ENCODE measurements at places on chromosomes 5 and 9.
A peak's percentile ranks its signal among the peaks of the same experiment; 100 is the strongest.

- DNase-seq: no peak
Observed at GRCh38 chr9:132740526-132741309, 70.5 kb downstream of the GTF3C4 start.

- DNase-seq: no peak
Observed at GRCh38 chr9:138042146-138042545, 164.6 kb downstream of the CACNA1B start.

- peak; percentile 86 for DNase-seq
Observed at GRCh38 chr9:70411930-70412831, 2.3 kb downstream of the KLF9 start.

GRCh38 chr5:110702300-110702699, 24.2 kb downstream of the TMEM232 start:
- DNase-seq: no peak

DNA sequence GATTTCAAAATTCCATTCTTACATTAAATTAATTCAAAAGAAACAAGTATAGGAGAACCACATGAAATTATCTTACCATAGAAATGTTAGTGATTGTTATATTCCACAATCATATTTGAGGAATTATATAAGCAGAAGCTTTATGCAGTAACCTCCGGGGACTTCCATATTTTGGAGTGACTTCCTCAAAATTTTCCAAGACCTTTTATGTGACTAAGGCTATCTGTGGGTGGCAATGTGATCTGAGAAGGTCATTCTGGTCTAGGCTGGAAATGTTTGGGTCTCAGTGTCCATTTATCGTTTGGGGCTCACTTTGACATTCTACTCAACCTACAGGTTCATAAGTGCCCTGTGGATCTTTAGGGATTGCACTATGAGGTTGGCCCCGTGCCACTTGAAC, 776.6 kb downstream of the CDH12 start:
- peak; percentile 28 for DNase-seq

GRCh38 chr5:27328480-27328879, 290.1 kb upstream of the CDH9 start:
- no peak for DNase-seq

DNA sequence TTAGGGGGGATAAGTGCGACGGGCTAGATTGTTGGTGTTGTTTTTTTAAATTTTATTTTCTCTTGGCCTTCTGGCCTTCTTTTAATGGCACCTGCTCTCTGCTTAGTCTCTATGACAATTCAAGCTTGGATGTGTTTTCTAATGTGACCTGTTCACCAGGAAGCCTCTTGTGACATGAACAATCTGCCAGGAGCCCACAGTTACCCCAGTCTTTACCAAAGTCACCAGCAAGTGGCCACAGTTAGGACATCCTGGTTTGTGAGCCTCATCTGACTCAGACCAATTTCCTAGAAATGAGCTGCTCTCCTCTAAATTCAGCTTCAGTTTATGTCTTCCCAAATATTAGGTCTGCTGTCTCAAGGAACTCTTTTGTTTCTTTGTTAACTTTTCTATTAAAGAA, 135.8 kb downstream of the TLE4 start:
- DNase-seq: no peak

- DNase-seq: peak; percentile 63
Observed at GRCh38 chr9:115115117-115115880, 2.7 kb downstream of the TNC start.

GRCh38 chr9:2616692-2617377, 4.8 kb upstream of the VLDLR start:
- DNase-seq: no peak

DNA sequence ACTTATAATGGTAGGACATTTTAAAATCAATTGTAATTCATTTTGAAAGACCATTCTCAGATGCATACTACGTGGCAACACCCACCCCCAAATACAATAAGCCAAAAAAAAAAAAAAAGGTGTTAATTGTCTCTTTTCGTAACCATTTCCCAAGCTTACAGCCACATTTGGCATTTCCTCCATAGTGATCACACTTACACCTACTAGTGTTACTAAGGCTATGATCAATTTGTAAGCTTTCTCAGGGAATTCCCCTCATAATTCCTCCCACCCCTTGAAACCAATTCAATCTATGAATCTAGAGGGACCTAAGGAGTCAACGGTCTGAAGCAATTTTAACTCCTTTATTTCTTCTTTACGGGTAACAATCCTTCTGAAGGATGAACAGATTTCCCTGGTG, 40.1 kb downstream of the NR2F1 start:
- DNase-seq: no peak

GRCh38 chr5:43584166-43584699, 18.7 kb upstream of the NNT start:
- DNase-seq: no peak

DNA sequence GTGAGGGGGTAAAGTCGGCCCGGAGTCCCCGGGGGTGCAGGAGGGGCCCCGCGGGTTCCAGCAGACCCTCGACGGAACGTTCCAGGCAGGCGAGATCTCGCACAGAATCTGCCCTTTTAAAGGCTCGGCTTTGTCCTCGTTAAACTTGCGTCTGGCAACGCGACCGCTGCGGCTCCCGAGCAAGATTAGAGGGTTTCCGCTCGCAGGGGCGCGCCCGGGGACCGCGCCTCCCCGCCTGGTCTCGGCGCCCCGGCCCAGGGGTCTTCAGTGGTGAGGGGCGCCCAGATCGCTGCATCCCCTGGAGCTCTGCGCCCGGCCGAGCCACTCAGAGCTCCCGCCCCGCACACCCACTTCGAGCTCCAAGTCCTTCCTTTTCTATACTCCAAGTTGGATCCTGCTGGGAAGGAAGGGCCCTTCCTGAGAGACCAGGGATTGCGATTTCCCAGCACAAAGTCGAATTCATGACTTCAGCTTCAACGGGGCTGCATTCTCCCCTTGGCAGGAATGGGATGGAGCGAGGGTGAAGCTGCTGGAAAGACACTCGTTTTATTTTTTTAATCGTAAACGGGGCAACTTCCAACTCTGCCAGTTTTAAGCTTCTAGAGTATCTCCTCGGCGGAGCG, 11.3 kb downstream of the PROP1 start:
- DNase-seq: no peak

DNA sequence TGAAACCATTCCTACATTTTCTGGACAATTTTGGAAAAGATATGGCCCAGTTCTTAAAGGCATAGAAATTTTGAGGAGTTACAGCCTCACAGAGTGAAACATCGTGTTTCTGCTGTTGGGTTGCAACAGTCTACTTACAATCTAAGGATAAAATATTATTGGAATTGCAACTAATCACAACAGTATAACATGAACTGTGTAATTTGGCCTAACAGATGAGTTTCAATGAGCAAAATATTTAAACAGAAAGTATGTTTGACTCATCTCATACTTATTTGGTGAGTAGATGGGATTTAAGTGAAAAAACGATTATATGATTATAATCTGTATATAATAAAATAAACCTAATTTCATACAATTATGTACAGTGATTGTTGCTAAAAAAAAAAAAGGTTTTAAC, 1061.8 kb downstream of the CDH12 start:
- DNase-seq: no peak

DNA sequence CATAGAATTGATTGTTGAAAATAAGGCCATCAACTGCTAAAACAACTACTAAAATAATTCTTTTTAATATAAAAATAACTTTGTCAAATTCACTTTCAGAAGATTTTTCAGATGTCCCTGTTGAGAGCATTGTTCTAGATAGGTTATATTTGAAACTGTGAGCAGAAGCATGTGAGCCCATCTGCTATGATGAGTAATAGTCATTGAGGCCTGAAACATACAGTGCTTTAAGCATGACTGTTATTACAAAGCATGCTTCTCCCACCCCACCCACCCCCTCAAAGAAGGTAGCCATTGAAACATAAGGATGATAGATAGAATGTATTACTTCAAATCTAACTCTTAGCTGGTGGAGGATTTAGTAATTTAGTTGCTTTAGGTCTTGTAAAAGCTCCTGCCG, 86.0 kb downstream of the UHRF2 start:
- DNase-seq: peak; percentile 3

DNA sequence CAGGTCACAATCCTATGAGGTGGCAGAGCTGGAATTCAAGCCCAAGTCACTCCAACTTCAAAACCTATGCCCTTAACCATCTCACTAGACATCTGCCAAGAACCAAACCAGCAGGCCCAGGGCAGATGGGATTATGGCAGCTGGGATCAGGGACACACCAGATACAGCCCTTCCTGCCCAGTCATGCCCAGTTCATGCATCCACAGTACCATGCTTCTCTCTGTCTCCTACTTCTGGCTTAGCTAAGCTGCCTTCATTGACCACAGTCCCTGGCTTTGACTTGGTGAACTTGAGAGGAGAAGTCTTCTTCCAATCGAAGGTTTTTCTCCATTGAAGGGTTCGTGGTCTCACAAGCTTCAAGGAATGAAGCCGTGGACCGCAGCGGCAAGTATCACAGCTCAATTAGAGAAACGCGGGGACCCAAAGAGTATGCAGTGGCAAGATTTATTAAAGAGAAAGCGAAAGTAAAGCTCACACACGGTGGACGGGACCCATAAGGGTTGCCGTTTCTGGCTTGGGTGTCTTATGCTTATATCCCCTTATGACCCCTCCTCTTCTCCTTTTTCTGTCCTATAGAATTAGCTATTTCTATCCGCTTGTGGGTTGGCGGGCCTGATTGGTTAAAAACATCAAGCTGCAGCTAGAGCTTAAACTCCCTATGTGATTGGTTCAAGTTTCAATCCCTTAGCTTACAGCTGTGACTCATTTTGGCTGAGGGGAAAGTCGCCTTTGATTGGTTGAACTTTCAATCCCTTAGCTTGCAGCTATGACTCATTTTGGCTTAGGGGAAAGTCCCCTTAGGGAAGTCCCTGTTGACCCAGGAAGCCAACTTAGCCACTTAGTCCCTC, 101.2 kb downstream of the TRIM36 start:
- peak; percentile 69 for DNase-seq

DNA sequence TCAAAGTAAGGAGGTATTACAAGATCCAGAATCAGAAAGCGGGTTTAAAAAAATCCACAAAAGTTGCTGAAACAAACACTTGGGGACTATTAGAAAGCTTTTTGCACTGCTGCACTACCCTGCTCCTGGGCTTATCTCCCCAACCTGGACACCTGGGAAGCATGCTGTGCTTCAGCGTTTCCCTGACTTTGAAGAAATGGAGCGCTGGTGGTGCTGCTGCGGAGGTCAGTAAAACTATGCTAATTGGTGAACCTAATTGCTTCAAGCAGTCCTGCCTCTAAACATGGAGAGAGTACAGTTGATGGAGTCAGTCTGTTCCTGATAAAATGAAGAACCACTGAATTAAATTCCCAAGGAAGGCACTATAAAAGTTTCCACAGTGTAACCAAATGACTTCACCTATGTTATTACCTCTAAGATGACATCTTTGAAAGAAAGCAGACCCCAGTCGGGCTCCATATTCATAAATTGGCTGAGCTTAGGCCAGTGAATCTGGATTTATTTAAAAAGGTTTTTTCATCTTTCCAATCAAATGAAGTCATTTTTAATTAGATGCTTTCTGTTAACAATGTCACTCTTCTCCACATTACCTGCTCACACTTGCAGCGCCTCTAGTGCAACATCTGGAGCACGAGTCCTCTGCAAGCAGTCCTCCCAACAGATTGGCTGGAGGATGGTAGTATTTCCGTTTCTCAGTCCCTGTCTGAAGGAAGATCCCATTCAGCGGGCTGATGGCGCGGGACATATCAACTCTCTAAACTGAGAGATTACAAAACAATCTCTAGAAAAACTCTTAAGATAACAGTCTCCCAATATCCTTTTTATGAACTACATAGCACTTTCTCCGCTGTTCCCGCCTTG, 11.5 kb downstream of the NR2F1-AS1 start:
- no peak for DNase-seq

- peak; percentile 35 for DNase-seq
Observed at GRCh38 chr9:27353474-27354229, 56.7 kb upstream of the EQTN start.

DNA sequence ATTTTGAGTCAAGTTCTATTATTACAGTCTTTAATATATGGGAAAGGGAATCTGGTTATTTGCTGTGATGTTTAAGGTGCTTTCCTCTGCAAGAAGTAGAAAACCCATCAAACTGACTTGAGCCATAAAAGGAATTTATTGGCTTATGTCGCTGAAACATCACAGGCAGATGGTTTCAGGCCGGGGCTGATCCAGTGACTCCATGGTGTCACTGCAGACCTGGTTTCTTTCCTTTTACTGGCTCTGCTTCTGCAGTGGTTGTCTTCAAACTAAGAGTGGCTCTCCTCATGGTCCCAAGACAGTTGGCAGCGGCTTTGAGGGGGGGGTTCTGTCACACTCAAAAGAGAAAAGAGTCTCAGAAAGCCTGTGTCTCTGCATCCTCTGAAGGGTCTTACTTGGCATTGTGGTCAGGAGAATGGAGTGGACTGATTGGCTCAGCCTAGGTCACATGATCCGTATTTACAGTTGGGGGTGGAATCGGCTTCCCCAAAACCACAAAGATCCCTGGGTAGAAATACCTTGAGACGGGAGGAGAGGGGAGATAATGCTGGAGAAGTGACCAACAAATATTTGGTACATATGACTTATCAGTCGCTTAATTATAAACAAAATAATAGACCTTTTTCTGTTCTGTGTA, 106.3 kb downstream of the DAPK1 start:
- DNase-seq: no peak

GRCh38 chr9:127451608-127451857, 223 bp downstream of the LRSAM1 start:
- no peak for DNase-seq

DNA sequence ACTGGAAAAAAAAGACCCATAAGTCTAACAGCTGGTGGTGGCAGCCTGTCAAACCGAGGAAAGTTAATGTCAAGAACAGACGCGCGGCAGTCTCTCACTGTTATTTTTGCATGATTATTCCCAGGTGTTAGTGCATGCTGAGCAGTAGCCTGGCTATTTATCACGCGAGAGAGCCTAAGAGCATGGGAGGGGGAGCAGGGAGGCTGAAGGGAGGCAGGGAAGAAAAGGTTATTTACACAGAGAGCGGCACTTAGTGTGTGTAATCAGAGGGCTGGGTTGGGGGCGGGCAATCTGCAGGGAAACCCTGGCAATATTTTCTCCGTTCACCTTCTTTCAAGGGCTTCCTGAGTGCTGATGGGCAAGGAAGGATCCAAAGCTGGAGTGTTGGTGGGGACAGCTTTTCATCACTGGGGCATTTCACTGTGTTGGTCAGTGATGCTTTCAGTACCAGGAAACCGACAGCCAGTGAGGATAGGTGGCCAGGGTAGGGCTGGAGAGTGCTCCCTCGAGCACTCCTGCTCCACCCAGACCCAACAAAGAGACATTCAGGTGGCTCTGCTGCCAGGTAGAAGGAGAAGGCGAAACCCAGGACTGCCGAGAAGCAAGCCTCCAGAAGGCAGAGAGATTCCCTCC, 39.6 kb downstream of the ZNF608 start:
- DNase-seq: no peak

Data from suppressor macrophage treated with lipopolysaccharide for 1 hour (primary cell).